NAMALWA (cell line): ENCODE measurements at places on chromosomes 12 and 14.
A peak's percentile ranks its signal among the peaks of the same experiment; 100 is the strongest.

- no peak for DNase-seq
Measured at GRCh38 chr12:108591267-108591980, 6.5 kb downstream of the TMEM119 start.

DNA sequence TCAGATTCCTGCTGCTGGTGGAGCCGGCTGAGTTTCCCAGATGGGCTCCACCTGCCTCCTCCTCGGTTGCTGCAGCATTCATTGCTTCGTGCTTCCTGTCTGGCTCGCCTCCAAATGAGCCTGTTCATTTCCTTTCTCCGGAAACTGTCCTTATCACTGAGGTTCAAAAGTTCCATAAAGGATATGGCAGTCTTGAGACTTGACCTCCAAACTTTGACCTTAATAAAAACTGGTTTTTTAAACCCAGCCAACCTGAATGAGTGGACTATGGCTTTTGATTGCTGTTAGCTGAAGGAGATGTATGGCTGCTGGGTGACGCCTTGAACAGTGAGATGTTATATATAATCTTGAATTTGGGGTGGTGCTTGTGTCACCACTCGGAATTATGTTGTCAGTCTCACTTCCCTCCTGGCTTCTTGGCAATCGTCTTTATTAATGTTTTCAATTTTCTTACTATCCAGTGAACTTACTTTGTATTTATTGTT lies 62.7 kb downstream of the RASSF3 start:
- DNase-seq: peak; percentile 35

GRCh38 chr12:75754698-75755097 lies 243.3 kb upstream of the KRR1 start:
- DNase-seq: no peak

DNA sequence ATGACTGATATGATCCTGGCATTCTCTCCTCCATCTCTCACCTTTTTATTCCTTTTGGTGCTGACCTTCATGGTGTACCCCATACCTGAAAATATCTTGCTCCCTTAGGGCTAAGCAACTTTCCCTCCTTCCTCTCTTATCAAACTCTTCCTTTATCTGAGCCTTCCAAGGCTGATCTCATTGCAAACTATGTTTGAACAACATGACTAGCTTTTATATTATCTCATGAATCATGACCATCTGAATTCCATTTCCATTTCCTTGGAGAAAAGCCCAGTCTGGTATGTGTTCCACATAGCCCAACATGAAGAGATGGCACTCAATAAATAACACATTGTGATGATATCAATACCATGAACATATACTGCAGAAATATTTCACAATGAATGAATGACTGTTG lies 111.6 kb downstream of the TSPAN8 start:
- DNase-seq: no peak

- peak; percentile 68 for DNase-seq
Measured at GRCh38 chr12:46266382-46266791, 2.5 kb downstream of the SLC38A1 start.

DNA sequence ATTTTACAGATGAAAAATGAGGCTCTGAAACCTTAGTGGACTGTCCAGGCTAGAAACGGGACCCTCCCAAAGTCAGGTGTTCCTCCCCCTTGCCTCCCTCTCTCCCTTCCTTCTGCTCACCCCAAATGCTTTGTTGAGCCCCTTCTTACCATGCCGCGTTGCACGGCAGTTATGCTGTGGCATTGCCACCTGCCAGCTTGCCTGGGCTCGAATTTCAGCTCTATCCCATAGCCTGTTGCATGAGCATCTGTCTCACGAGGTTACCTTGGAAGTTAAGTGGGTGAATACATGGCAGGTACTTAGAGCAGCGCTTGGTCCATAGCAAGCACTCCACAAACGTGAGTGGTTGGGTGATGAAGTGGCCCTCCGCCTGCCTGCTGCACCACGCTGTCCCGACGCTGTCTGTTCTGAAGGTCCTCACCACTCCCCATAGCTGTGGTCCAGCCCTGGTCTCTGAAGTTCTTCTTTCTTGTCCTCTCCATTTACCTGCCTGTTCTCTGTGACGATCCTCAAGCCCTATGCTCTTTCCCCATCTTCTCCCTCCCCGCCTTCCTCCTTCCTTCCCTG lies 269.9 kb downstream of the CACNA1C start:
- no peak for DNase-seq

- no peak for DNase-seq
Measured at GRCh38 chr14:77009014-77009413, 19.5 kb downstream of the IRF2BPL start.

- no peak for DNase-seq
Measured at GRCh38 chr12:57905812-57906475, 35.4 kb upstream of the ATP23 start.

DNA sequence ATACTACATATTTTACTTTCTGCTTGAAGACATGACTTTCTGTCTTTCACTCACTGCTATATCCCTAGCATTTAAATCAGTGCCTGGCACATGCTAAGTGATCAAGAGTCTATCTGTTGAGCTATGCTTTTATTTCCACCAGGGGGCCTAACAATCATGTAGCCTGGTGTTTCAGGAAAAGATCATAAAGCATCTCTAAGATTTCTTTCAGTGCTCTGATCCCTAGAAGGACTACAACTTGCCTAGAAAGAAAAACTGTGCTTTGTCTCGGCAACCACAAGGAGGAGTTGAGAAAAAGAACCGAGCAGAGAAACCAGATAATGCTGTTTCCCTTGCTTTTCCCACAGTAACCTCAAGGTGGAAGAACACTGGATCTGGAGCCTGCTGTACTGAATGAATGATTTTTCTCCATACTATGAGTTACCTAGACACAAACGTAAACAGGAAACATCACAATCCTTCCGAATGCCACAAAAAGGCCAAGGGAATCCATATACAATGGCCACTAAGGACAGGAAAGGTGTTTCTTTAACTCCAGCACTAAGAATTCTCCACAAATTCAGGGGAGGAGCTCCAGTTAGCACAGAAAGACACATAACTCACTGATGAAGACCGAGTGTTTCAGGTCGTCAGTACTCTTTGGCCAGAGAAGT lies 1.2 kb downstream of the CRY1 start:
- peak; percentile 59 for DNase-seq

GRCh38 chr14:40133463-40133862 lies 701.2 kb upstream of the FBXO33 start:
- DNase-seq: no peak

GRCh38 chr12:47124451-47124850 lies 44.7 kb upstream of the AMIGO2 start:
- DNase-seq: no peak

- no peak for DNase-seq
Measured at GRCh38 chr12:127980585-127980984, 286.4 kb upstream of the TMEM132C start.

DNA sequence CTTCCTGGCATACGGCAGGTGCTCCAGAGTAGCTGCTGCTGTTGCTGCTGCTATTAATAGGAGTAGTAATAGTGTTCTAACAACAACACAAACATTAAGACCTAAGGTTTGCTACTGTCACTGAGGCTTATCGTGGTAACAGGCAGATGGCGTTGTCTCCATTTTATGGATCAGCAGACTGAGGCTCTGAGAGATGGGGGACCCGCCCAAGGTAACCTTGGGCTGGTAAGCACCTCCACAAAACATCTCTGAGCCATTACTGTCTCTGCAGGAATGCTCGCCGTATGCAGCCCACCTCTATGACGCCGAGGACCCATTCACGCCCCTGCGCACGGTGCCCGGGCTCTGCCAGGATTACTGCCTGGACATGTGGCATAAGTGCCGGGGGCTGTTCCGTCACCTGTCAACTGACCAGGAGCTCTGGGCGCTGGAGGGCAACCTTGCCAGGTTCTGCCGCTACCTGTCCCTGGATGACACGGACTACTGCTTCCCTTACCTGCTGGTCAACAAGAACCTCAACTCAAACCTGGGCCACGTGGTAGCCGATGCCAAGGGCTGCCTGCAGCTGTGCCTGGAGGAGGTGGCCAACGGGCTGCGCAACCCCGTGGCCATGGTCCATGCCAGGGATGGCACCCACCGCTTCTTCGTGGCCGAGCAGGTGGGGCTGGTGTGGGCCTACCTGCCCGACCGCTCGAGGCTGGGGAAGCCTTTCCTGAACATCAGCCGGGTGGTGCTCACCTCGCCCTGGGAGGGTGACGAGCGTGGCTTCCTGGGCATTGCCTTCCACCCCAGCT lies 7.2 kb downstream of the HHIPL1 start:
- no peak for DNase-seq

GRCh38 chr12:46676396-46676795 lies 149.4 kb downstream of the SLC38A4 start:
- no peak for DNase-seq

DNA sequence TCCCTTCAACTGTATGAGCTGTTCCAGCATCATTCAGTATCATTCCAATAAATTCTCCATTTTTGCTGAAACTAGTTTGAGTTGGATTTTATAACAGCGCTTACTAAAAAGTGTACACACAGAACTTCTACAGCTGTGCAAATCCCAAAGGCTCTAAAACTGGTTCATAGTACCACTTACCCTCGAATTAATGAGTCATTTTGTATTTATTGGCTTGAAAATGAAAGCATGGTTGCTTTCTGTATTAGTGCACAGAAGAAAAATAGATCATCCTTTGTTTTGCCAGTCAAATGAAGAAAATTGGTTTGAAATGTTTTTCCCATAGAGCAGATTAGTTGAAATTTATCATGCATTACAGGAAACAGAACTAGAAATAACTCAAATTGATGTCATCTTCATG lies 268.3 kb upstream of the CPNE8 start:
- no peak for DNase-seq

DNA sequence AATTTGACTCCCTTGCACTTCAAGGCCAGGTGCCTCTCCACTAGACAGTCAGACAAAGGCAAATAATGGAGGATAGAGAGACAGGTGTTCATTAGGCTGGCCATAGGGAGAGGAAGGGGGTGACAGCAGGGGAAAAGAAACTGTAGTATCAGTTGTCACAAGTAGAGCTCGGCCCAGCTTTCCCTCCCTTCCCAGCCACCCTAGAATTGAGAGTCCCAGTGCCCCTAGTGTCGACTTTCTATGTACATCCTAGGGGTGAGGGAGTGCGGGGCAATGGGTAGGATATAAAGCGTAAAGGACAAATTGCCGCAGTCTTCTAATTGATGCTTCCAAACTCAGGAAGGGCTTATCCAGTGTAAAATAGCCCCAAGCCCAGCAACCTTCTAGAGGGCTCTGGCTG lies 39.0 kb downstream of the BAZ2A start:
- DNase-seq: no peak

DNA sequence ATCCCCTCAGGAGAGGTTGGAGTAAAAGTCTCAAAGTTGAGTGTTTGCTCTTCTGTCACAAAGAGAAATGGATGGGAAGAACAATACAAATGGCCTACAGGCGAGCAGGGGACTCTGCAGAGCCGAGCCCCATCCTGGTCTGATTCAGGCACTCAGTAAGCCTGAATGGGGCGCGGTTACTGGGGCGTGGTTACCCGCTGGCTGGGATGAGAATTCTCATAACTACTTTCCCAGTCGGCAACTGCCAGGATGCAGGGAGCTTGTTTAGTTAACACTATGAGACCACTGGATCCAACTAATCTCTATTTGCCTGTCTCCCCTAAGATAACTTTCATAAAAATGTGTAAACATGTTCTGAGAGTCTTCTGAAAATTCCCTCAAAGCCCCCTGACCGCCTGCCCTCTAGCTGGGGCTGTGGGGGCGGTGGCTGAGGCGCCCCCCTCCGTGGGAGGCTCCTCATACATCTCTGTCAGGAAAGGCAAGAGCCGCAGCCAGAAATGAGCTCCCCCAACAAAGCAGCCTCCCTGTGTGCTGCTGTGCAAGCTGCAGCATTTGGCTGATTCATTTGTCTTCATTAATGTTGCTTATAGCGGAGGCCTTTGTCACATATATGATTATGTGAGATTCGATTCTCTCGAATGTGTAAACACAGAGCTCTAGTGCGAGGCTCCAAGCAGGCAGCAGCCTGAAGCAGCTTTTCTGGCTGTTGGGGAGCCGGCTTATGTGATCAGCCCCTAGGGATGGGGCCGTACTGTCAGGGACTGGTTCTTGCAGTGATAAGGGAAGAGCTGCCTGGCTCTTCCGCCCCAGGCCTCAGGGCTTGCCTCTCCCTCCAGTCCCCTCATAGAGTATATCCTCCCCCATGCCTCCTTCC lies 126.1 kb upstream of the ARHGAP5 start:
- DNase-seq: no peak

DNA sequence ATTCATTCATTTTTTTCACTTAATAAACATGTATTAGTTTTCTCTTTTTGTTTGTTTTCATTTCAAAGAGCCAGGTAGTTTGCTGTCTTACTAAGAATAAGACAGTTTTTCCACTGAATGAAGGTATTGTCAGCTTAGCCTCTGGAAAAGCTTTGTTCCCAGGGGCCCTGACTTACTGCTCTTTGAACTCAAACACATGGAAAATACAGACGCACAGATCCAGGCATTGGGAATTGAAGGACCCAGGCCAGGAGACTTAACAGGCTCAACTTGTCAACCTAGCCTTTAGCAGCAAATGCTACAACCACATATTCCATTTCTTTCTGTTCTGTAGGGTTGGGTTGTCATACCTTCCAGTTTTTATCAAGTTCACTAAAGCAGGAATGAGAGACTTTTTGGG lies 38.5 kb upstream of the SLCO1C1 start:
- DNase-seq: no peak

GRCh38 chr14:98721061-98721460 lies 550.9 kb downstream of the BCL11B start:
- DNase-seq: no peak

- DNase-seq: no peak
Measured at GRCh38 chr12:25054783-25055144, 105.9 kb upstream of the BCAT1 start.

DNA sequence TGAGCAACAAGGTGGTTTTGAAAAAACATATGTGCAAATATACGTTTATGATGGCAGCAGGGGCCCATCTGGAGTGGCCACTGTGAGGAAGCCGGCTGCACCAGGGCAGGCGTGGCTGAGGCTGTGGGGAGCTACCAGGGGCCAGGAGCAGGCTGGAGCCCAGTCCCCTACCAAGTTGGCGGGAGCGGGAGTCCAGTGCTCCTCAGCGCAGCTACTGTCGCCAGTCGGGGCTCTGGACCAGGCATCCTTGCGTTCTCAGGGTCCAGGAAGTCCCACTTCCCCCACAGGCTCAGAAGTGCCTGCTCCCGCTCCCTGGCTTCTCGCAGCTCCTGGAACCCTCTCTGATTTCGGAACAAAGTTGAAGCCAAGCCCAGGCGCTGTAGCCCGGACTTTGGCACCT lies 1377.5 kb upstream of the FLRT2 start:
- no peak for DNase-seq
